ENCODE measurements at places on chromosomes 1 and 21.
A peak's percentile ranks its signal among the peaks of the same experiment; 100 is the strongest.

GRCh38 chr1:40723196-40723955, 31.9 kb downstream of the NFYC start:
- no peak for DNase-seq

DNA sequence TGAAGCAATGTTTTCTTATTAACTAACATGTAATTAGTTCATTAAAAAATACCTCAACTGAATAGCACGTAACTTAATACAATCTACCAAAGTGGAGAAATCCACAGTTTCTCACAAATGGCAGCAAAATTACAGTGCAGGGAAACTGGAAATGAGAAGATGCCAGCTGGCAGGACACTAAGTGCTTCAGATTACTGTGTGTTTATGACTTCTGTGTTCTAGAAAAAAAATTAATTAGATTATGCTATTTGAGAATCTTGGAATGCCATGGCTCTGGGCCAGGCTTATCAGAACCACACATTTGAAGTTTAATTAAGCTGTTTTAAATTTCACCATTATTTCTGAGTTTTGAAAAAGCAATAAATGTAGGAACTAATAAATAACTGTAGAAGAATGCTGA, 357.6 kb downstream of the TGFB2 start:
- no peak for DNase-seq

GRCh38 chr1:176925223-176925622, 239.3 kb downstream of the ASTN1 start:
- no peak for DNase-seq

GRCh38 chr1:98429965-98430443, 231.5 kb upstream of the SNX7 start:
- peak; percentile 51 for DNase-seq

- DNase-seq: peak; percentile 44
Measured at GRCh38 chr1:66253330-66253921, 280.5 kb upstream of the SGIP1 start.

GRCh38 chr1:26287033-26287711, 7.3 kb downstream of the SH3BGRL3 start:
- DNase-seq: no peak

GRCh38 chr1:58094221-58094620, 452.3 kb downstream of the OMA1 start:
- DNase-seq: no peak

DNA sequence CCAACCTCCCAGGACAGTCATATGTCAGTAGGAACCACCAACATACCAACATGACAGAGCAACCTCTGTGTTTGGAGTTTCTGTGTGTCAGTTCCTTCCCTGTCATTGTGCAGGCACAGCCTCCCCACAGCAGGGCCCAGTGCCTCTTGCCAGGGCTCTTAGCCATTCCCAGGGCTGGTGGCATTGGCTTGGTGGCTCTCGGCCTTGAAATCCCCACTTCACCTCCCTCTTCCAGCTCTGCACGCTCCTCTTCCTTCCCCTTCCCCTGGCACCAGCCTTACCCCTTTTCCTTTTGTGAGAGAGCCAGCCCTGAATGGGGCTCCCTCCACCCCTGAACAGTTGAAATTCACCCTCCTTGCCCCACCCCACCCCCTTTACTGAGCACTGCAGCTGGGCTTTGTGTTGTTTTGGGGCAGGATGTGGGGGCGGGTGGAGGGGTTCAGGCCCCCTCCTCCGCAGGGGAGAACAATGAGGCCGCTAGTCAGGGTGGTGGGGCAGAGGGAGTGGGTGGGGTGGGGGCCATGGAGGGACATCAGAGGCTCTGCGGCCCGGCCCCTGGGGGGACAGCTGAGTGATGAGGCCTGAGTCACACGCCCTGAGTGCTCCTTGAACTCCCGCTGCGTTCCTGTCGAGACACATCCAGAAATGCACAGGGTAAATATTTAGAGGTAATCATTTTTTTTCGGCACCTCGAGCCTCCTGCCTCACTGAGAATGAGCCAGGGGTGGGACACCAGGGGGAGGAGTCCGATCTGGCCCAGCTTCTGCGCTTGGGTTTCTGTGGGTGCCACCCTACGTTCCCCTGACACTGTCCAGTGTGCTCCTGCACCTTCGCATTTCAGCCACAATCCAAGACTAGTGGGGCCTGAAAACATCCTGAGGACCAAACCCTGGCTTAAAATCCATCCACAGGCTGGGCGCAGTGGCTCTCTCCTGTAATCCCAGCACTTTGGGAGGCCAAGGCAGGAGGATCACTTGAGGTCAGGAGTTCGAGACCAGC, 28.6 kb downstream of the LGR6 start:
- no peak for DNase-seq

- DNase-seq: peak; percentile 16
Measured at GRCh38 chr1:182227864-182228547, 163.6 kb downstream of the GLUL start.

- no peak for DNase-seq
Measured at GRCh38 chr1:211892577-211892976, 62.0 kb upstream of the LPGAT1 start.

DNA sequence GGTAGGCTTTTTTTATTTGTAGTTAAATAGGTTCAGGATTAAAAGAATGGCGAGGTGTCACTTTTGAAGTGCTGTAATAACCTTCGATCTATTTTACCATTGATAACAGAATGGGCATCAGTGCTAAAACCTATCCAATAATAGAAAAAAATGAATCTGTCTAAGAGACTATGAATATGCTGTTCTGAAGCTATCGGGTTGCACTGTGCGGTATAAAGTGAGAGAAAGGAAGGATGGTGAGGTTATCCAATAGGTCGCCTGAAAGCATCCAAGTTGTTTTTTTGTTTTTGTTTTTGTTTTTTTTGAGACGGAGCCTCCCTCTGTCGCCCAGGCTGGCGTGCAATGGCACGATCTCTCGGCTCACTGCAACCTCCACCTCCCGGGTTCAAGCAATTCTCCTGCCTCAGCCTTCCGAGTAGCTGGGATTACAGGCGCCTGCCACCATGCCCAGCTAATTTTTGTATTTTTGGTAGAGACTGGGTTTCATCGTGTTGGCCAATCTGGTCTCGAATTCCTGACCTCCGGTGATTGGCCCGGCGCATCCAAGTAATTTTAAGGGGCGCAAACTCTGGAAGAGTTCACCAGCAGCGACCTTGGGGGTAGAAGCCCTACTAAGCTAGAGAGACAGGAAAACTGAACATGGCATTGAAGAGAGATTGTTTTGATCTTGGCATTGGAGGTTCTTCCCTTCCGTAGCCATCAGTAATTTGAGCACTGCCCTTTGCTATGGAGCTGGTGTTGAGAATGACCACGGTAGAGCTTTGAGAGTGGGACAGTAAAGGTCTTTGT, 8.7 kb upstream of the MDM4 start:
- peak; percentile 72 for DNase-seq

GRCh38 chr1:16903458-16903796, 7.6 kb downstream of the RNU1-2 start:
- DNase-seq: no peak

GRCh38 chr1:107016376-107016978, 40.0 kb upstream of the PRMT6 start:
- no peak for DNase-seq

DNA sequence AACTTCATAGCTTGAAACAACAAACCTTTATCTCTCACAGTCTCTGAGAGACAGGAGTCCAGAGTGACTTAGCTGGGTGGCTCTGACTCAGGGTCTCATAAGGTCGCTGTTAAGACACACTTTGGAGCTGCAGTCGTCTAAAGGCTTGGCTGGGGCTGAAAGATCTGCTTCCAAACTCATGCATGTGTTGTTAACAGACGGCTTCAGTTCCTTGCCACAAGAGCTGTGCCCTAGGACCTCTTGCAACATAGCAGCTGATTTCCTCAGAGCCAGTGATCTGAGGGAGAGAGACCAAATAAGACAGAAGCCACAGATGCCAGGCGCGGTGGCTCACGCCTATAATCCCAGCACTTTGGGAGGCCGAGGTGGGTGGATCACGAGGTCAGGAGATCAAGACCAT, 176.8 kb downstream of the DISC1 start:
- DNase-seq: no peak

- DNase-seq: no peak
Measured at GRCh38 chr1:164801791-164802502, 243.0 kb downstream of the PBX1 start.

DNA sequence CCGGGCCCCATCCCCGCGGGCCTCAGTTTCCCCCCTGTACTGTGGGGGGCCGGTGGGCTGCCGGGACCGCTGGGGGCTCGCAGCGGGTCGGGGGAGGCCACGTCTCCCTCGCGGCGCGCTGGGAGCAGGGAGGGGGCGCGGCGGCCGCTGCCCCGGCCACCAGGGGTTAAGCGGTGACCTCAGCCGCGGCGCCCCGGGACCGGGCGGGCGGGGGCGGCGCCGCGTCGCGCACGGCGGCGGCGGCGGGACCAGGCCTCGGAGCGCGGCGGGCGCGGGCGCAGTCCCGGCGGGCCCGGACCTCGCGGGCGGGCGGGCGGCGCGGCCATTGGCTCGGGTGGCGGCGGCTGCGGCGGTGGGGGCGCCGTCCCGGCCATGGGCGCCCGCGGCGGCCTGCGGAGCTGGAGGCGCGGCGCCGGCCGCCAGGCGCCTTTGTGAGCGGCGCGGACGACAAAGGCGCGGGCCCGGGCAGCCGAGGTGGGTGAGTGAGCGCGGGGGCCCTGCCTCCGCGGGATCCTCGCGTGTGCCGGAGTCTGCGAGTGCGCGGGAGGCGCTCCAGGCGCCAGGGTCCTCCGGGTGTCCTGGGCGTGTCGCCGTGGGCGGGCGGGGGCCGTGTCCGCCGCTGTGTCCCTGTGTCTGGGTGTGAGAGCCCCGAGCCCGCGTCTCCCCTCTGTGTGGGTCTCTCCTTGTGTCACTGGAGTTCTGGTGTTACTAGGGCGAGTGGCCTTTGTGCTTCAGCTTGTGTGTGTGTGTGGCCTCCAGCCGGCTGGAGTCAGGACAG, at the start of gene ARHGEF10L:
Gene ARHGEF10L (plus strand): TSS at position 222 of the 778 bp plus-strand sequence. CDS start 40,898 bp downstream, outside the sequence.
- DNase-seq: no peak

Measured in NCI-H774 (cell line).